ENCODE measurements at places on chromosomes 4 and X. TPM values are rescaled to one million over a fixed set of nuclear protein-coding genes. Genes with fewer than 3 reads are reported as not detected.

DNA sequence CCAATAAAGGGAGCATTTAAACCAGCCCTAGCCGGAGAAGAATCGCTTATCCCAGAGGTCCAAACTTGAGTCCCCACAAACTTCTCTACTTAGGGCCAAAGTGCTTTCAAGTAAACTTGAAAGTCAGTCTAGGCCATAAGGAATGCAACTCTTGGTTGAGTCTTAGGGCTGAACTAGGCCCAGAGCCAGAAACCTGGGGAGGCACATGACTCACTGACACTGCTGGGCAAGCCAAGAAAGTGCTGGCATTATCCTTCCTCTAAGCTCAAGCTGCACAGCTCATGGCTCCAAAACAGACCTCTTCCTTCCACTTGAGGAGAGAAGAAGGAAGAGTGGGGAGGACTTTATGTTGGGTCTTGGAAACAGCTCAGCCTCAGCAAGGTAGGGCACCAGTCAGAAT, 1257.3 kb upstream of the DIAPH2 start:
- no peaks in the 10 kb centered on the region for H3K4me1 ChIP-seq
- H3K36me3 ChIP-seq = no peaks in the 10 kb centered on the region
- H3K4me3 ChIP-seq = no peak overlapping the region
- no peaks in the 10 kb centered on the region for H3K27me3 ChIP-seq
- no peak overlapping the region for H3K27ac ChIP-seq

- no peaks in the 10 kb centered on the region for H3K27me3 ChIP-seq
- H3K27ac ChIP-seq = no peak overlapping the region
- H3K36me3 ChIP-seq = no peaks in the 10 kb centered on the region
- H3K4me1 ChIP-seq = no peaks in the 10 kb centered on the region
- no peak overlapping the region for H3K4me3 ChIP-seq
- DNase-seq = no peak
Measured at GRCh38 chrX:153884590-153884989, 1.4 kb downstream of the L1CAM start.

GRCh38 chr4:84218031-84218430, 281.1 kb downstream of the NKX6-1 start:
- no peak overlapping the region for H3K4me3 ChIP-seq
- H3K36me3 ChIP-seq = no peaks in the 10 kb centered on the region
- DNase-seq = no peak
- H3K27ac ChIP-seq = no peak overlapping the region
- H3K4me1 ChIP-seq = no peaks in the 10 kb centered on the region

GRCh38 chr4:30294295-30294694, 425.9 kb upstream of the PCDH7 start:
- no peak overlapping the region for H3K4me3 ChIP-seq
- H3K27ac ChIP-seq = no peak overlapping the region
- DNase-seq = no peak

GRCh38 chrX:134418317-134419113, 41.5 kb upstream of the HPRT1 start:
- no peaks in the 10 kb centered on the region for H3K4me1 ChIP-seq
- no peaks in the 10 kb centered on the region for H3K27me3 ChIP-seq
- H3K27ac ChIP-seq = no peak overlapping the region
- no peaks in the 10 kb centered on the region for H3K36me3 ChIP-seq

GRCh38 chrX:48835524-48836329, at the start of gene PCSK1N:
TSS of gene PCSK1N (minus strand) at chrX:48835610. CDS start at chrX:48835532, 78 bp downstream.
- H3K27me3 ChIP-seq = no peaks in the 10 kb centered on the region
- no peak for DNase-seq
- no peaks in the 10 kb centered on the region for H3K36me3 ChIP-seq
- no peaks in the 10 kb centered on the region for H3K4me1 ChIP-seq

DNA sequence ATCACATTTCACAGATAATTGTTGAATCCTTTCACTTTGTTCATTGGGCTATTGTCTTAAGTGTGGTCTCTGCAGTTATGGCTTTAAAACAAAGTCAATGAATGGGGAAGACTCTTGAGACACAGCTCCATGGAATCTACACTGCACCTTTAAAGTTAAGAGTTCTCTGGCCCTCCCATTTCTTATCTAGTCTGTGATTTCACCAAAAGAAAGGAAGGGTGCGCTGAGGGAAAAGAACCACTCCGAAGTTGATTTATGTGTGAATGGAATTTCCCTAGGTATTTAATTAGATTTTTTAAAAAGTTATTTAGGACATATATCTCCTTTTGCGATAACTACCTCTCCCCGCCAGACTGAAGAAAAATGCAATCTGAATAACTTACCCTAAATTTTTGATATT, 2.5 kb downstream of the SEPTIN11 start:
- H3K36me3 ChIP-seq = peaks cover 2% of the 10 kb centered on the region
- H3K27me3 ChIP-seq = no peaks in the 10 kb centered on the region
- H3K4me3 ChIP-seq = peak overlapping the region; percentile 95
- DNase-seq = no peak
- peaks cover 14% of the 10 kb centered on the region for H3K4me1 ChIP-seq

- no peak overlapping the region for H3K27ac ChIP-seq
- H3K4me3 ChIP-seq = no peak overlapping the region
- H3K36me3 ChIP-seq = no peaks in the 10 kb centered on the region
- no peaks in the 10 kb centered on the region for H3K4me1 ChIP-seq
- no peaks in the 10 kb centered on the region for H3K27me3 ChIP-seq
- DNase-seq = no peak
Measured at GRCh38 chr4:54495091-54495490, 162.7 kb upstream of the KIT start.

DNA sequence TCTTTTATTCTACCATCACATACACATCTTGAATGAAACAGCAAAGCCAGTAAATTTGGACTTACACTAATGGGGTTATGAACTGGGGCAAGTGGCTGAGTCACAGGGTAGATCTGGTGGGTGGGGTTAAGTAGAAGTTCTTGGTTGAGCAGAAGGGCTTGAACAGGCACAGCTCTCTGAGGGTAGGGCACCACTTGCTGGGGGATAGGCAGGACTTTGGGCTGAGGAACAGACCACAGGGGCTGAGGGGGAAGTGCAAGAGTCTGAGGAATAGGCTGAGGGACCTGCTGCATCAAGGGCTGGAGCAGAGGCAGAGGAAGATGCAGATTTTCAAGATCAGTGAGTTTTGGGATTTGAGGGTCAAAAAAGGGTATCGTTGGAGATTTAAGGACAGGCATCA, 8.3 kb downstream of the CSN2 start:
- no peak overlapping the region for H3K27ac ChIP-seq
- no peaks in the 10 kb centered on the region for H3K27me3 ChIP-seq
- no peak overlapping the region for H3K4me3 ChIP-seq
- no peaks in the 10 kb centered on the region for H3K36me3 ChIP-seq

DNA sequence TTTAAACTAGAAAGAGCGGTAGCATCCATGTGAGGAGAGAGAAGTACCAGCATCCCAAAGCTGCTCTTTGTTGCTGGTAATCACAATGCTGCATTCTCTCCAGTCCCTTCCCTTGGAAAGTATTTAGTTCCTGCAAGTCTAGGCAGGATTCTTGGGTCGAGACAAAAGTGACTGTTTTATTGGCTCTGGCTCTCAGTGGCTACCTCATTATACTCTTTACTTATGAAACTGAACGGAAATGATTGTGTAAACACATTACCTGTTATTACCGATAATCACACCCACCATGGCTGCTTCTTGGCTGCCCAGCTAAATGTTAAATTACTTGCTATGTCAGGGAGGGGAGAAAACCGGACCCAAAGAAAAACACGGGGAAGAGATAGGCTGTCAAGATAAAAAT, 26.2 kb downstream of the ATXN3L start:
- H3K36me3 ChIP-seq = no peaks in the 10 kb centered on the region
- no peaks in the 10 kb centered on the region for H3K27me3 ChIP-seq
- no peak overlapping the region for H3K4me3 ChIP-seq
- H3K27ac ChIP-seq = no peak overlapping the region
- no peak for DNase-seq

Gene ATP6AP2
- 52.4 TPM for total RNA-seq

Gene AKAP17A
- 53.9 TPM for total RNA-seq

Gene IL3RA
- total RNA-seq = 21.1 TPM

Gene SHROOM2
- total RNA-seq = 0.27 TPM

Gene IRAK1
- total RNA-seq = 106 TPM
